NCI-H345 (cell line): ENCODE measurements at places on chromosomes 6 and 20.

DNA sequence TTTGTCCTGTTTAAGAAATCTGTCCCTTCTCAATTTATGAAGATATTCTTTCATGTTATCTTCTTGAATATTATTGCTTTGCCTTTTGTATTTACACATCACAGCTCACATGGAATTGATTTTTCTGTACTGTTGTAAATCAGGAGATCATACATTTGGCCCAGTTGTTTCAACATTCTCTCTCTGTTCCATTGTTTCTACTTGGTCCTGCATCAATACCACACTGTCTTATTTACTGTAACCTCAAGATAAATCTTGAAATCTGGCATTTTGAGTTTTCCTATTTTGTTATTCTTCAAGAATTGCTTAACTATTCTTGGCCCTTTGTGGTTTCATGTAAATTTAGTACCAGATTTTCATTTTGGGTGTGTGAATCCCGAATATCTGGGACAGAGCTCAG lies 121.7 kb upstream of the CCN2 start:
- DNase-seq = no peak

GRCh38 chr6:83822629-83823169 lies 30.5 kb upstream of the RIPPLY2 start:
- no peak for DNase-seq

DNA sequence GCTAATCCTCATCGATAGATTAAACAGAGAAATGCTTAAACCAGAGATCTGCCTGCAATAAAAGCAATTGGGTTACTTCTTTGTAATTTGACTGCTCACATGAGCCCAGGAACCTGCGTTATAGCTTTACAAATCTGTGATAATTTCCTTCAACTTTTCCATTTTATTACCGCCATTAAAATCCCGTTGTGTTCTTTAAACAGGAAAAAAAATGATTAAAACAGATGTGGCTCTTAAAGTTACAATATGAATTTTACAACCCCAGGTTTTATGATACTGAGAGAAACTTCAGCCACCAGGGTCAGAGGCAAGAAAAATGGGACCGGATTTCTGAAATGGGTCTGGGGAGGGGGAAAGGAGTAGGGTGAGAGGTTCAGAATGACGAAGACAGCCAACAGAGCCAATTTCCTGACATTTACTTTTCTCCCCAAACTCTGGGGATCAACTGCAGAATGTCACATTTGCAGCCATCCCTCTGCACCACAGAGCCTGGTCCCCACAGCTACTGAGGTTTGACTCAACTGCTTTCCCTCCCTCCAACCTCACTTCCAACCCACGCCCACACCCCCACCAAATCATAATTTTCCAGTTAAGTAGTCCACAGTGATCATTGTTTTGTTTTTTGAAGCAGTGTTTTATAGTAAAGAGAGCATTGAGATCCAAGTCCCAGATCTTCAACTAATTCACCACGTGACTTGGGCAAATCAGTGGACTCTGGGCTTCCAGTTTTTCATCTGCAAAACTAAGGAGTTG lies 77.6 kb upstream of the EYA2 start:
- DNase-seq = no peak

DNA sequence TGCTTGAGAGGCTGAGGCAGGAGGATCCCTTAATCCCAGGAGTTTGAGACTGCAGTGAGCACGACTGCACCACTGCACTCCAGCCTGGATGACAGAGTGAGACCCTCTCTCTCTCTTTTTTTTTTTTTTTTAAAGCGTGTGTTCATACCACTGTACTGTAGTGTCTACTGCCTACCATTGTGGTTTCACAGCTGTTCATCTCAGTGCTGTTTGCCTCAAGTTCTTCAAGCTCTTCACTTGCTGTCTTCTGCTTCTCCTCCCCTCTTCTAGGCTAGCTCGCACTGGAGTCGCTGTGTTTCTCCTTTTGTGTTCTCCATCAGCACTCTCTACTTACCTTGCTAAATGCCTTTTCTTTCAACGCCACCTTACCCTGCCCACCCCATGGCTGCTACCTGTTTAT lies 7.4 kb downstream of the FOXO3 start:
- no peak for DNase-seq

- DNase-seq = no peak
Measured at GRCh38 chr20:8909596-8909995, 159.3 kb upstream of the PLCB4 start.
